ENCODE measurements at places on chromosomes 7 and 10.

DNA sequence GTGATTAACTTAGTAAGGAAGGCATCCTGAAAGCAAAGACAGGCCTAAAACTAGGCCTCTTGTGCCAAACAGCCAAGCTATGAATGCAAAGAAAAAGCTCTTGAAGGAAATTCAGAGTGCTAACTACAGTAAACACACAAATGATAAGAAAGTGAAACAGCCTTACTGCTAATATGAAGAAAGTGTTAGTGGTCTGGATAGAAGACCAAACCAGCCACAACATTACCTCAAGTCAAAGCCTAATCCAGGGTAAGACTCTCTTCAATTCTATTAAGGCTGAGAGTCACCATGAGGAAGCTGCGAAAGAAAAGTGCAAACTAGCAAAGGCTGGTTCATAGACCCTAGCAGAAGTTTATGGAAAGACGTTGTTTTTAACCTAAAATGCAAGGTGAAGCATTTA is 66.0 kb downstream of the IPMK start:
- no peak for DNase-seq

GRCh38 chr7:27364344-27364758 is 121.7 kb downstream of the EVX1 start:
- no peak for DNase-seq

DNA sequence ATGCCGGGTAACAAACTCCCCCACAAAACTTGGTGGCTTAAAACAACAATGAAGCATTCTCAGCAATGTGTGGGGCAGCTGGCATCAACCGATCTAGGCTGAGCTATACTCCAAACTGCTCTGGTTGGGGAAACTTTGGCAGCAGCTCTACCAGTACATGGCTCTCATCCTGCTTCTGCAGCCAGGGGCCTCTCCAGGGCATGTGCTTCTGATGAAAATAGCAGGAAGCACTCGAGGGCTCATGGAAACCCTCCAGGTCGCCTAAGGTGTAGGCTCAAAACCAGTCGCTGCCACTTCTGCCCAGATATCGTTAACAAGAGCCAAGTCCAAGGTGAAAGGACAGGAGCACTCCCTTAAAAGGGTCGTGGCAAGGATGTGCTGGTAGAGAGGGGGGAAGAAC is 134.1 kb downstream of the TEX36 start:
- no peak for DNase-seq

DNA sequence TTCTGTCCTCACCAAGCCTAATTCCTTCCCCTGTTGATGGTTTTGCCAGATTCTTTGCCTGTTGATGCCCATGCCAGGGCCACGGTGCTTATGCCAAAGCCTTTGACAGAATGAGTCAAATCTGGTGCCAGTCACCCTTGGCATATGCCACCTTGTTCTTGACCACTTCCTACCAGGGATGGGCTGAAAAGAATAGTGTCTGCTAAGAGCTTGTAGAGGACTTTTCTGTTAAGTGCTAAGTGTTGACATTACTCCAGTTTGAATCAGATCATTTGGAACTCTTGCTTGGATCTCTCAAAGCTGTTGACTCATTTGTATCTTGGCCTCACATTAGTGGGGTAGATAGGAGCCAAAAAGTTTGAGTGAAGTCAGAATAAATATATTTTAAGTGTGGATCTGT is 661.2 kb downstream of the AUTS2 start:
- no peak for DNase-seq

GRCh38 chr10:127338399-127339110 is 142.2 kb upstream of the INSYN2A start:
- DNase-seq: no peak

DNA sequence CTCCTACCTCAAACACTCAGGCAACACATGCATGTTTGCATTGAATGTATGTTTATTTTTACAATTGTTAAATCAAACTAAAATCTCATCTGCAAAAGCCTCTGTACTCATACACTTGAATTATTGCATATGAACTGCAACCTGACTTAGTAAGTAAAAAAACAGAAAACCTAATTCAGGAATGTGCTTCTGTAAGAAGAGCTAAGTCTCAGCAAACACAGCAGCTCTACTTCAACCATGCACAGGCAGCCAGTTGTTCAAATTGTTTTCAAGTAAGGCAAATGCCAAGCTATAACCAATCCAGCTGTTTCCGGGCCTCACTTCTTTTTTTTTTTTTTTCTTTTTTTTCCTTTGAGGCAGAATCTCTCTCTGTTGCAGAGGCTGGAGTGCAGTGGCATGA is 93.5 kb upstream of the MALRD1 start:
- DNase-seq: no peak

GRCh38 chr7:100802951-100803350 is 24.4 kb downstream of the EPHB4 start:
- no peak for DNase-seq

GRCh38 chr10:68871731-68872342 is 29.3 kb upstream of the DDX50 start:
- no peak for DNase-seq

DNA sequence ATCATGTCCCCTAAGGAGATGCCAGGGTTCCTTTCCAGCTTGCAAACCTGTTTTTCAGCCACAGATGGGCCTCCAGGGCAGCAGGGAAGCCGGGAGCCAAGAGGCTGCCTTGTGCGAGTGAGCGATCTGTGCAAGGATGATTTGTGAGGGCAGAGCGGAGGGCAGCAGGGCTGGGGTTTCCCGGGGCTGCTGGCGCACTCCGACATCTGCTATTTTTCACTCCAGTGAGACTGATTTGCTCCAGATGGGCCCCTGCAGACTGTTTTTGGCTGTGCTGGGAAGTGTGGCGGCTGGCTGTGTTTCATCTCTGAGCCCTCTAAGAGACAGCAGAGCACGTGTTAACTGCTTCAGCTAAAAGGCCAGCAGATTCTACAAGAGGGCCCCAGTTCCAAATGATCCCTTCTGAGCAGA is 466.2 kb downstream of the TYW1 start:
- no peak for DNase-seq

GRCh38 chr7:156682928-156683327 is 42.4 kb downstream of the RNF32 start:
- no peak for DNase-seq

DNA sequence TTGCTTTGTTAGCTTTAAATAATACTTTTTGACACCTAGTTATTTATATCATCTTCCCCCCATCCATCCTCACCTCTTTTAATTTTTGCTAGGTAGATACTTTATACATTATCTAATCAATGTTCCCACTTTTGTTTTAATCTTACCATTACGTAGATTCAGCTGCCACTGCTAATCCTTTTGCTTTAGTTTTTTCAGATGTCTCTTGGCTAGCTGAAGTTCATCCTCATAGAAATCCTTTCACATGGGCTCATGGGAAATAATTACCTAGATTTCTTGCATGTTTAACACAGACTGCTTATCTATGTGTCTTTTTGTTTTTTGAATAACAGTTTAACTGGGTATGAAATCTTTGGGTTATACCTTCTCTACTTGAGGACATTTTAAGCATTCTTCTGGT is 60.1 kb downstream of the ZNRF2 start:
- DNase-seq: no peak

DNA sequence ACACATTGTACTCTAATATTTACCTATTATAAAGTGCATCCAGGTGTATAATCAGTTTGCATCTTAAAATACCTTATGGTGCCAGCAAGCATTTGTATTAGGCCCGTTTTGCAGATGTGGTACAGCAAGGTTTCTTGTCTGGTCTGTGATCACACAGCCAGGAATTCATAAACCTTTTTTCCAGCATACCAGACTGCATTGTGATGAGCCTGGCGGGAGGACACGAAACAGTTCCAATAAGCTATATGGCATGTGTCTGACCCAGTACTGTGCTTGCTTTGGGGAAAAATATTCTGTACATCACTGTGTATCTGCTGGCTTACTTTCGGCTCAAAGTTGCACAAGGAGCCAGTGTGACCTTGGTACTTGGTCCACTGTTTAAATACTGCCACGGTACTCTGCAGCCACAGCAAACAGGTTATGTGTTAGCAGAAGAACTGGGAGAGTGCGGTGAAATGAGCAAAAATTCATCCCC is 36.3 kb downstream of the CHN2 start:
- no peak for DNase-seq

- DNase-seq: no peak
Observed at GRCh38 chr10:100803492-100803891, 58.1 kb downstream of the PAX2 start.

GRCh38 chr7:143205560-143206293 is 16.1 kb upstream of the TAS2R40 start:
- no peak for DNase-seq

- no peak for DNase-seq
Observed at GRCh38 chr7:159105832-159106811, 38.5 kb downstream of the VIPR2 start.

GRCh38 chr7:28596245-28596935 is 184.1 kb downstream of the CREB5 start:
- DNase-seq: no peak

DNA sequence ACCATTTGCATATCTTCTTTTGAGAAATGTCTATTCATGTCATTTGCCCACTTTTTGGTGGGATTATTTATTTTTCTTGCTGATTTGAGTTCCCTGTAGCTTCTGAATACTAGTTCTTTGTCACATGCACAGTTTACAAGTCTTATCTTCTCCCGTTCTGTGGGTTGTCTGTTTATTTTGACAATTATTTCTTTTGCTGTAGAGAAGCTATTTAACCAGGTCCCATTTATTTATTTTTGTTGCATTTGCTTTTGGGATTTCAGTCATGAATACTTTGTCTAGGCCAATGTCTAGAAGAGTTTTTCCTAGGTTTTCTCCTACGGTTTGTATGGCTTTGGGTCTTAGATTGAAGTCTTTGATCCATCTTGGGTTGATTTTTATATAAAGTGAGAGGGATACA is 32.9 kb downstream of the GPR22 start:
- DNase-seq: no peak

DNA sequence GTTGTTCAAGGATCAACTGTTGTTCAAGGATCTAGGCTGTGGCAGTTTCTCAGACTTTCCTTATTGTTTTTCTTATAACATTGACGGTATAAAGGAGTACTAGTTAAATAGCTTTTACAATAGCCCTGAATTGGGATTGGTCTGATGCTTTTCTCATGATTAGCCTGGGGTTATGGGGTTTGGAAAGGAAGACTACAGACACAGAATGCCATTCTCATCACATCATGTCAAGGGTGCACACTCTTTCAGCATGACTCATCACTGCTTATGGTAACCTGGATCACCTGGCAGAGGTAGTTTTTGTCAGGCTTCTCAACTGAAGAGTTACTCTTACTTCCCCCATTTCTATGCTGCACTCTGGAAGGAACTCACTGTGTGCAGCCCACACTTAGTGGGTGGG is 194.2 kb upstream of the NPSR1 start:
- DNase-seq: no peak

- DNase-seq: no peak
Observed at GRCh38 chr7:41824284-41824683, 121.4 kb upstream of the INHBA start.

DNA sequence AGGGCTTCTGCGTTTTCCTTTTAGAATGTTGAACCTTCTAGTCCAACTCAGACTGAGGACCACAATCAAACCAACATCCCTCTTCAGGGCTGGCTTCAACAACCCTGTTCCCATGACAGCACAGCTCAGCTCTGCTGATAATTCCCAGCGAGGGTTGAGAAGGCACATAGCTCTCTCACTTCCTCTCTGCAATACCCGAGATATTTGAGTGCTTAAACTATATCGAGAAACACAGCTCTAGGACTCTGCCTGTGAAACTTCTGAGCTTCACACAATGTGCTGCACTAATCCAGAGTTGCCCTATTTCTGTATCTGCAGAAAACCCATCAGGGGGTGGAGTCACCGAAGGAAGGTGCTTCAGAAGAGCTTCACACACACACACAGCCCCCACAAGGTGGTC is 1.6 kb upstream of the ADARB2 start:
- no peak for DNase-seq

DNA sequence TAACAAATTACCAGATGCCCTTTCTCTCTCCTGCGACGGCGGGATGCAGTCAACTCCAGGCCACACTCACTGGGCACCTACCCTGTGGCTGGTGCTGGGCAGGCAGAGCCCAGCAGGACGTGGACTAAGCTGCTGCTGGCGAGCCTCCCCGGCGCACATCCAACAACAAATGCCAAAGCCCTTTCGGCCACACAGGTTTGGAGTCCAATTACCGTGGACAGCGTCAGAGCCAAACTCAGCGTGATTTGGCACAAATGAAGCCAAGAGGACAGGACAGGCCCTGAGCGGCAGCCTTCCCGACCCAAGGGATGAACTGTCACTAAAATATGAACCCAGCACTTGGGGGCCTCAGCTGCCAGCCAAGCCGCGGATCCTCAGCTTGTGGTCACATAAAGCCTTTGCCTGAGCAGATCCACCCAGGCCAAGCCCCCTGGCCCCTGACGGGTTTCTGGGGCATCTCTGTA is 28.4 kb downstream of the DAGLB start:
- no peak for DNase-seq

- no peak for DNase-seq
Observed at GRCh38 chr10:124935946-124936345, 6.0 kb upstream of the ZRANB1 start.

DNA sequence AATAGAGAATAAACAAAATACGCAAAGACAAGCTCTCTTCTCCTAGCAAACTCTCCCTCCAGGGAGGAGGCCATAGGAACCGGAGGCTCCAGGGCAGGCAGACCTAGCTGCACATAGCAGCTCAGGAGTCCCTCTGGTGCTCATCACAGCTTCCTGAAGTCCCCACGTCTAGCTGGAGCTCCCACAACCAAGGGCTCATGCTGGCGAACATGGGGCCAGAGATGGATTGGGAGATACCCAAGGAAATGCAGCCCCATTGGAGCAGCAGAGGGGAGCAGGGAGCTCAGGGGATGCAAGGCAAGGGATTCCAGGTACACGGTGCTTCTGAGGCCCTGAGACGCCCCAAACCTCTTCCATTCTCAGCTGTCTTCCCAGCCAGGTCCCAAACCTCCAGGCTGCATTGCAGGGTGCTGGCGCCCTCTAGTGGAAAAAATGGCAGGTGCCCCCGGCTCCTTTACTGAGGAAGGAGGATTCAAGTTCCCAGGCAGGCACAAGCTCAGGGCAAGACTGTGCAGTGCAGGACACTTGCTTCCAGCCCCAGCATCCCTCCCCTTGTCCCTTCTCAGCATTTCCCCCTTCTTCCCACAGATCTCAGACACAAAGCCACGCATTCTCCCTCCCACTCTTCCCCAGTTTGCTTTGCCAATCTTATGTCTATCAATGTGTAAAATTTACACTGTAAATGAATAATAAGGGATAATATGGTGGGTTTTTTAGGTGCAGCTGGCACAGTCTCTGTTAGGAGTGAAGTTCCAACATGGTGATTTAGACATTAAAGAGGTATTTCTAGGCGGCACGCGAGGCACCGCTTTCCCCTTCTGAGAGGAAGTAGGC is 46.2 kb downstream of the GPAM start:
- DNase-seq: peak; percentile 48

GRCh38 chr10:133168617-133169031 is 8.6 kb downstream of the KNDC1 start:
- DNase-seq: no peak
